Glutamatergic neuron (in vitro differentiated cells): ENCODE measurements at places on chromosomes 4 and X. TPM values are rescaled to one million over a fixed set of nuclear protein-coding genes. Genes with fewer than 3 reads are reported as not detected.

Gene UBE2D3
- 261 TPM for total RNA-seq

Gene OCIAD1
- 163 TPM for total RNA-seq

DNA sequence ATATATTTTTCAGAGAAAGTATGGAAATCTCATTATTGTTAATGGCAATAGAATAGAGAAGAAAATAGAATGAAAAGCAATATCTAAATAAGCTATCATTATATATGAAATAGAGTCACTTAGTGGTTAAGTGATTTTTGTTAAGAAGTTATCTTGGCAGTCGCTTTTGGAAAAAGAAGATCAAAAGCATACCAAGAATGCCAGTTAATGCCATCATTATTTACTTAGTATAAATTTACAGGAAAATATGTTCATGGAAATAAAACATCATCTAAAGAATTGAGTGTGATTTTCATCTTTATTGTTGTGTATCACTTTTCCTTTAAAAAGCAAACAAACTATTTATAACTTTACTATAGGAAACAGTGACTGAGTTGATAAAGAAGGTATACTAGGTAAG is 85.3 kb upstream of the GPR101 start:
- DNase-seq = no peak

DNA sequence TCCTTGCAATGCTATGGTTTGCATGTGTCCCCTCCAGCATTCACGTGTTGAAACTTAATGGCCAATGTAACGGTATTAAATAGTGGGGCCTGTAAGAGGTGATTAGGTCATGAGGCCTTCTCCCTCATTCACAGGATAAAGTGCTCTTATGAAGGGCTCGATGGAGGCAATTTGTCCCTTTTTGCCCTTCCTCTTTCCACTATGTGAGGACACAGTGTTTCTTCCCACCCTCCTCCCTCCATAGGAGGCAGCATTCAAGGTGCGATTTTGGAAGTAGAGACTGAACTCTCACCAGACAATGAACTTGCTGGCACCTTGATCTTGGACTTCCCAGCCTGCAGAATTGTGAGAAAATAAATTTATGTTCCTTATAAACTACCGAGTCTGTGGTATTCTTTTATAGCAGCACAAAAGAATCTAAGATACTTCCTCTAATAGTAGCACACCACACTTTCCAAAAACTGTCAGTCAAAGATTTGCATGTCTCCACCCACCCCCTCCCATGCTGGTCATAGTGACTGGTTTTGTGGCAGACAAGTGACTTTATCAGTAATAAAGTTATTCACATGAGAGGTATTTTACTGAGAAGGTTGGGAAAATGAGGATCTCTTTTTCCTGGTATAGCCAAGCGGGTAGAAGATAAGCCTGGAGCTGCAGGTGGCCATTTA is 113.5 kb upstream of the TTC29 start:
- no peak for DNase-seq

GRCh38 chrX:19576742-19577141 is 61.4 kb upstream of the MAP3K15 start:
- no peak for DNase-seq

Gene PGAM4
- not detected for total RNA-seq

GRCh38 chr4:121676345-121677075 is 20.3 kb downstream of the ANXA5 start:
- no peak for DNase-seq

Gene TACC3
- total RNA-seq = 23.0 TPM

- DNase-seq = no peak
Observed at GRCh38 chr4:153407906-153408305, 58.3 kb upstream of the TMEM131L start.

DNA sequence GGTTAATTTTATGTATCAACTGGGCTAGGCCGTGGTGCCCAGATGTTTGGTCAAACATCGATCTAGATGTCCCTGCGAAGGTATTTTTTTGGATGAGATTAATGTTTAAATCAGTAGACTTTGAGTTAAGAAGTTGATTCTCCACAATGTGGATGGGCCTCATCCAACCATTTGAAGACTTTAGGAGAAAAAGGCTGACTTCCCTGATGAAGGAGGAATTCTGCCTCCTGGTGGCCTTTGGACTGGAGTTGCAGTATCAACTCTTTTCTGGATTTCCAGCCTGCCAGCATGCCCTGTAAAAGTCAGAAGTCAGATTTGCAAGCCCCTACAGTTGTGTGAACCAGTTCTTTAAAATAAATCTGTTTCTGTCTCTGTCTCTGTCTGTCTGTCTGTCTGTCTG is 91.4 kb downstream of the STK32B start:
- DNase-seq = no peak

Gene PRSS12
- 113 TPM for total RNA-seq

Gene DCX
- total RNA-seq = 614 TPM

Gene GPR34
- not detected for total RNA-seq

Gene FMR1
- 45.4 TPM for total RNA-seq

Gene CAPN6
- total RNA-seq = not detected

DNA sequence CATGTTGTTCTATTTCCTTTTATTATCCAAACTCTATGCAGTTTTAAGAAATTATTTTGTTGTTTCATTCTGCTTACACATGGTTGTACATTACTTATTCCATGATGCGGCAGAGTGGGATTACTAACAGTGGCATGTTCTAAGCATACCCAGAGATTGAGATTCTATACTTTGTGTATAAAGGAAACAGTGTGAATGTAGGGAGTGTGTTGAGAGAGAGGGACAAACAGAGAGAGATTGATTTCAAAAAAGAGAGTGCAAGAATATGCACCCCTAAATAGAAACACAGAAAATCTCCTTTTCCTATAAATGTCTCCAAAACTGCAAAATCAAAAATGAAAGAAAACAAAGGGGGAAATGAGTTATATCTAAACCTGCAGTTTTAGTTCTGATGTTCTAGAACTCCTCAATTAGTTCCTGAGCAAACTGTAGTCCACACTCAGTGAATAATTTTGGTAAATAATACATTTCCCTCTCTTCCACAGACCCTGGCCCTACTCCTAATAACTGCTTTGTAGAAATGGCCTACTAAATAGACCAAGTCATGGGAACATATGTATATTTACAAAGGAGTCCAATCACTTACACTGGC is 31.0 kb downstream of the SLC9B1 start:
- no peak for DNase-seq

Gene PHOX2B
- total RNA-seq = 101 TPM

DNA sequence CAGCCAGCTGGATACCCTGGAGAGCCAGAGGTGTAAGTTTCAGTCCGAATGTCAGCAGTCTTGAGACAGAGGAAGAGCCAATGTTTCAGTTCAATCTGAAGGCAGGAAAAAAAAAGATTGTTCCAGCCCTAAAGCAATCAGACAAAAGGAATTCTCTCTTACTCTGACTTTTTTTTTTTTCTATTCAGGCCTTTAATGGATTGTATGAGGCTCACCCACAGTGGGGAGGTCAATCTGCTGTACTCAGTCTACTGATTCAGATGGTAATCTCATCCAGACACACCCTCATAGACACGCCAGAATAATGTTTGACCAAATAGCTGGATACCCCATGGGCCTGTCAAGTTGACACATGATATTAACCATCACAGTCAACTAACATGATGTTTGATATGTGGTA is 51.9 kb downstream of the TEX13A start:
- no peak for DNase-seq

- no peak for DNase-seq
Observed at GRCh38 chr4:83272900-83273299, 11.7 kb downstream of the COQ2 start.

- DNase-seq = no peak
Observed at GRCh38 chr4:177016541-177017141, 223.9 kb upstream of the VEGFC start.

- peak; percentile 40 for DNase-seq
Observed at GRCh38 chrX:43559644-43560043, 96.5 kb upstream of the MAOA start.

DNA sequence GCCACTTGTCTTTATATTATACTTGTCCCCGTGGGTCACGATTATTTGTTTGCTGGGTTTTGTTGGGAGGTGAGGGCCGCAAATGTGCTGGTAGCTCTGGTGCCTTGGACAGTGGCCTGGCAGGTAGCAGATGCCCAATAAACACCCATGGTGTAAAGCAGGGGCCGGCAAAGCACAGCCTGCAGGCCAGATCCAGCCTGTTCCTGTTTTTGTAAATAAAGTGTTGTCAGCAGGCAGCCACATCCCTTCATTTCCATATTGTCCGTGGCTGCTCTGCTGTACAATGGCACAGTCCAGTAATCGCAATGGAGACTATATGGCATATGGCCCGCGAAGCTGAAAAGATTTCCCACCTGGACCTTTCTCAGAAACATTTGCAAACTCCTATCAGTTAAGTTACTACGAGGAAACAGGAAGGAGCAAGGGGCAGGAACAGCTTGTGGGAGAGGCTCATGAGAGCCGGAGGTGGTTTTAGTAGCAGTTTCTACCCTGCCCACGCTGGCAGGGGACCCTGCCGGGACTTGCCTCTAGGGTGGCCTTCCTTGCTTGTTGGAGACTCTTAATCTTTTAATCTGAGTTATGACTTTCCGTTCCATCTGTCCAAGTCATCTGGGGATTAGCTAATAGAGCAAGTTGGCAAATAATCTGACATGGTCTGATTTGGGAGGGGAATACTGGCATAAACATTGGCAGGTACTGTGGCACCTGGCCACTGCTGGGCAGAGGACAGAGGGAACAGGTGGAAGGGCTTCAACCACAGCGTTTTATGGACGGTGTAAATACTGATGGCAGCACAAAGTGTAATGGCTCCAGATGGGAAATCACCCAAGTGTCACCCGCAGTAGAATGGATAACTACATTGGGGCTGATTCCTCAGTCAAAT is 19.6 kb downstream of the CLCN4 start:
- no peak for DNase-seq

DNA sequence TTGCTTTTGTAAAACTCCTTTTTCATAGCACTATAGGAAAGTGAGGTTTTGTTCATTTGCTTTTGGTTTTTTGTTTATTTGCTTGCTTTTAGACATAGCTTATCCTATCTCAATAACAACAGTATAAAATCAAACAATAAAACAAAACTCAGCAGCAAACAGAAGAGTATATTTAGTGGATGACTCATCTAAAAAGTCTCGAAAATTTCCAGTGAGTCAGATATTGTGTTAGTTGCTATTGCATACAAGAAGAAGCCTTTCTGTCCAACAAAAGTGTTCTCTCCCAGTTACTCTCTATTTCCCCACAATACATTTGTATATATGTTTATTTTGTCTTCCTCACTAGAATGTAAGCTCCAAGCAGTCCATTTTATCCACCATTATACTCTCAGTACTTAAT is 36.0 kb upstream of the NPNT start:
- no peak for DNase-seq

GRCh38 chrX:23434356-23434884 is 99.8 kb downstream of the PTCHD1 start:
- DNase-seq = no peak

Gene SOX3
- total RNA-seq = 0.71 TPM
